IPS DF 19.7 (cell line): ENCODE measurements at places on chromosomes 2 and 18.

- no peak for DNase-seq
Measured at GRCh38 chr2:128003463-128003862, 24.4 kb downstream of the SAP130 start.

- no peak for DNase-seq
Measured at GRCh38 chr18:27094621-27095020, 90.5 kb downstream of the CHST9 start.

- DNase-seq, result no peak
Measured at GRCh38 chr2:1480671-1481076, 67.4 kb downstream of the TPO start.

- no peak for DNase-seq
Measured at GRCh38 chr2:60547841-60548240, 5.6 kb downstream of the BCL11A start.

- DNase-seq, result no peak
Measured at GRCh38 chr2:238259061-238260020, 19.5 kb upstream of the HES6 start.

- DNase-seq, result no peak
Measured at GRCh38 chr2:36423172-36423571, 67.6 kb downstream of the CRIM1 start.

DNA sequence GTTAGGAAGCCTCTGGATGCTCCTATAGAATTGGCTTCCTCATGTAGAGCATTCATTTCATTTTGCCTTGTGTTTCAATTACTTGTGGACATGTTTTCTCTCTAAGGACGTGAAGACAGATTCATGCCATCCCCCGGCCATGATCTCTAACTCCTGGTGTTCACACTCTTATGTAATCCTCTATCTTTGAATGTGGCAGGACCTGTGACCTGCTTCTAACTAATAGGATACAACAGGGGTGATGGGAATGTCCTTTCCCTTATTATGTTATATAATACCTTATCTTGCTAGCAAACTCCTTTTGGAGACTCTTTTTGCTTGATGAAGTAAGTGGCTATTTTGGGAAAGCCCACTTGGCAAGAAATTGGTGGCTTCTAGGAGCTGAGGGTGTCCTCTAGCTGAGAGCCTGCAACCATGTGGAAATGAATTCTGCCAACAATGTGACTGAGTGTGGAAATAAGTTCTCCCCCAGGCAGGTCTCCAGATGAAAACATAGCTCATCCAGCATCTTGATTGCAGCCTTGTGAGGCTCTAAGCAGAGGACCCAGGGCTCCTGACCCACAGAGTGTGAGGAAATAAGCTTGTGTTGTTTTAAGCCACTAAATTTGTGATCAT is 13.8 kb downstream of the DPYSL5 start:
- no peak for DNase-seq

GRCh38 chr2:38533180-38533579 is 69.5 kb downstream of the HNRNPLL start:
- DNase-seq, result no peak

GRCh38 chr18:44909191-44909719 is 228.6 kb downstream of the SETBP1 start:
- no peak for DNase-seq

GRCh38 chr2:197057959-197058358 is 131.5 kb upstream of the PGAP1 start:
- no peak for DNase-seq

DNA sequence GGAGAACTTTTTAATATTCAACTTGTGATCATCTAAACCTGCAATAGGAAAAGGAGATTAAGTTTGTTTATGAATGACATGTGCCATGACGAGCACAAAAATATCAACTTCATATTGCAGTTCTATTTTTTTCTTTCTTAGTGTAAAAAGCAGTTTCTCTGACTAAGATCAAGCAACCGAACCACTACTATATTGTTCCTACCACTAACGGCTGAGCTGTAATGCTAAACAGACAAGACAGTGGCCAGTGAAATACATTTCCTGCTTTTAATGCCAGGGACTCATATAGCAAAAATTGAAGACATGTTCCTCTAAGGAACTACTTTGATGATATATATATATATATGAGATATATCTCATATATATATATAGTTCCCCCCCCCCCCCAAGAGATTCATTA is 1705.6 kb upstream of the TMEFF2 start:
- no peak for DNase-seq

DNA sequence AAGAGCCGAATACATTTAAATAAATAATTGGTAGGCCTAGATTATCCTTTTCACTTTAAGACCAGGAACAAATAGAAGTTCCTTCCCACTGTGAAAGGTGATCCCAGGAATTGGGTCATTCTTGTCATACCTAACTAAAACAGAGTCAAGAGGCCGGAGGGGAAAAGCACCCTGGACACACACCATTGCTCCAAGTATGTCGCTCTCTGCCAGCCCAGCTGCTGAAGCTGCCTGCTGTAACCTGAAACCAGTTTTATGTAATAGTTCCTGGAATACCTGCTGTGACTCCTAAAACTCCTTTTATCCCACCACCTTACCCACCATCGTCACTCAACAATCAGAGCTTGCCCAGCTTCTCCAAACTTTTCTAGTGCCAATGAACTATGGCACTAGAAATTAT is 217.1 kb downstream of the PTPRM start:
- DNase-seq, result no peak

- DNase-seq, result no peak
Measured at GRCh38 chr18:26422472-26423162, 125.7 kb downstream of the KCTD1 start.

DNA sequence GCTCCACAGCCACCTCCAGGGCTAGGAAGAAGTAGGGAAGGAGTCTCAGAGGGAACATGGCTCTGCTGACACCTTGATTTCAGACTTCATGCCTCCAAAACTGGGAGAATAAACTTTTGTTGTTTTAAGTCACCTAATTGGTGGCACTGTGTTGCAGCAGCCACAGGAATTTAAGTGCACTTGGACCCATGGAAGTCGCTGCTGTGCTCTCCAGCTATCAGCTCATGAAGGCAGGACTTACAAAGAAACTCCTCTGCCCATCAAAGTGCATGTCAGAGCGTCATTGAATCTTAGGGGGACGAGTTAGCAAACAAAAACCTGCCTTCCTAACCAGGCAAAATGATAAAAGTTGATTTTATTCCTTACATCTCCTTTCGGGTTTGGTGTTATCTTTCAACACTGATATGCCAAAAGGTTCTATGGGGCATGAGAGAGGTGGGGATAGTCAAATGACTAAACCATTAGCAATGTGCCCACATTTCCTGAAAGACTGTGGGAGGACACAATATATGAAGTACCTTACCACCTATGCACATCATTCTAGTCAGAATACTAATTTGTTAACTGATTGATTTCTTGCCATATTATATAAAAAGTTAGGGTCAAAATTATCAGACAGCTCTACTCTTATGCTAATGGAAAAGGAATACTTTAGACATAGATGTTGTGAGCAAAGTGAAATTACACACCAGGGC is 235.8 kb upstream of the TNP1 start:
- no peak for DNase-seq

DNA sequence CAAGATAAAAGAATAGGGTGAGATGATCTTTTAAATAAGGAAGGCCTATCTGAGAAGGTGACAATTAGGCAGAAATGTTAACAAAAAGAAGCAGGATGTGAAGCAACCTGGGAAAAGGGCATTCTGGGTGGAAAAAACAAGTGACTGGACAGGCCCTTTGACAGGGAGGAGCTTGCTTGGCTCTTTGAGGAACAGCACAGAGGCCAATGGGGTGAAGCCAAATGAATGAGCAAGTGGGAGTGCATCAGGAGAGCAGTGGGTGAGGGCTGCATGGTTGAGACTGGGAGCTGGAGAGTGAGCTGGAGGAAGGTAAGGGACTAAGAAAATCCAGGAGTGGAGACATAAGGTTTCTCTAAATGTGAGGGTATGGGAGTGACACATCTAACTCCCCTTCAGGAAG is 126.9 kb downstream of the TDRD15 start:
- DNase-seq, result no peak

GRCh38 chr2:33130054-33130447 is 183.3 kb downstream of the LTBP1 start:
- no peak for DNase-seq

DNA sequence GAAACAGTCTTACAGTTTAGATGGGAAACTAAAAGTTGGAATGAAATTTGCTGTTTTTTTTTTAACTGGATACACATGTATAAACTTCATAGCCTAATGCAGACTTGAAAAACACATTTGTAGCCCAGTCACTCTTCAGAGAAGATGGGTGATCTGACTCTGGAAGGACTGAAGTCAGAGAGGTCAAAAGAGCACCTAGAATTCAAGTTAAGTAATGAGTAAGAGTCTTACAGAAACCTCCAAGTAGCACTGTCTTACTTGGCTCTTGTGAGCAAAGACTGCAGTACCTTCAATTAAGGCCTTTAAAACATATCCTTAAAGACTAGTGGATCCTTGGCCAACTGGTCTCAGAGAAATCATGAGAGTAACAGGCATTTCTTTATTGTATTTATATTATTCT is 41.9 kb downstream of the TRAPPC8 start:
- DNase-seq, result no peak

- no peak for DNase-seq
Measured at GRCh38 chr2:187617905-187618304, 63.7 kb upstream of the TFPI start.

DNA sequence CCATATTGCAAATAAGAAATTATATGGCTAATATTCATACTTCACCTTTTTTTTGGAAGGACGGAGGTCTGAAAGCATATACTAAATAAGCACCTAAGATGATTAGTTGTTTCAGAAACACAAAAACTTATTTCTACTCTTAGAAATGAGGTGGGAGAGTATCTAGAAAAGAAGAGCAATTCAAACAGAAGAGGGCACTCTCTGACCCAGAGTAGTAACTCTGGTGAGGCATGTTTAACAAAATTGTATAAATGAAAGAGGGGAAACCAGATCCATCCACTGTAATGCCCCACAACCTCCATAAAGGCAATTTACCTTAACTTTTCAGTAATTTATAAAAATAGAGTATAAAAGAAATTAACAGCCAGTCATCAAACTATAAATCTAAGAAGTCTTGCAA is 669.6 kb upstream of the VRK2 start:
- no peak for DNase-seq

DNA sequence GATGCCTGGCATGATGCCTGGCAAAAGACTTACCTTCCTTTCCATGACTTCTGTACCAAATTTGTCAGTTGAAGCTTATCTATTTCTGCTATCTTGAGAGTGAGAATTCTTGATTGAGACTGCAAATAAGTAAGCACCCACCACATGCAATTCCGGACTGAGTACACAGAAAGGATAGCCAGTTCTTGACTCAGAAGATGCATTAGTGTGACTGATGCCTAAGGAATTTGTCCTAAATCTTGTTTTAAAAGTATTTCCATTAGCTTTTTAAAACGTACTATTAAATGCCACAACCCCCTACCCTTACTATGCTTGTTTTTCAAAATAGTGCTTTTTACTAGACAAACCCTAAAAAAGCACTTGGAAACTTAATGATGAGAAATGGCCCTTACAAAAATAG is 545 bp downstream of the MPP4 start:
- no peak for DNase-seq

DNA sequence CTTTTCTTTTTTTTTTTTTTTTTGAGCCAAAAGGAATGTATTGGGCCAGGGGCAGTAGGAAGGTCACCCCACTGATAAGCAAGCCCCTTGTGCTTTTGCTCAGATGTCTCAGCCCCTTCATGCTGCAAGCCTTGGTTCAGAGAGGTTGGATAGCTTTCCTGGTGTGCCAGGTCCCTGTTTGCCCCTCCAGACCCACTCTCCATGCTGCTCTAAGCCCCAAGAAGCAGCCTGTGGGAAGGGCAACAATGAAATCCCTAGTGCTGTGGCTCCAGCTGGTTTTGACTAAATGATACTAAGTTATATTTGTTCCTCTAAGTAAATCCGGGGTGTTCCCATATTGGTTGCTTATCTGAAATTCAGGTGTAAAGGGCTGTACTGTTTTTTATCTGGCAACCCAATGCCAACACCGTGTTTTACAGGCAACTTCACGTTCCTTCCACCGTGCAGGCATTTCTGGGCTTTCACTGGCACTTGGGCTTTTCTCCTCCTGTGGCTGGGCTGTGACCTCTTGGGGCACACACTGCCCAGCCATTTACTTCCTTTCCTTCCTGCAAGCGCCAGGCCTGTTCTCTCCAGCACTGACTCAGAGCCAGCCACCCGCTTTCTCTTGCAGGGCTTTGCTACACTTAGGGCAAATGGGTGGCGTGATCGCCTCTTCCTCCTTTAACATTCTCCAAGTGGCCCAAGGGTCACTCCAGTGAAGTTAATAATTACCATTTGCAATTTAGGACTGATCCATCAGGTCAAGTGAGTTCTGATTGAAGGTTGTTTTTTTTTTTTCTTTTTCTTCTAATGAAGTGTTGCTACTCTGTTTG is 21.6 kb downstream of the MERTK start:
- DNase-seq, result no peak

- no peak for DNase-seq
Measured at GRCh38 chr2:222669353-222669752, 2.1 kb upstream of the MOGAT1 start.

DNA sequence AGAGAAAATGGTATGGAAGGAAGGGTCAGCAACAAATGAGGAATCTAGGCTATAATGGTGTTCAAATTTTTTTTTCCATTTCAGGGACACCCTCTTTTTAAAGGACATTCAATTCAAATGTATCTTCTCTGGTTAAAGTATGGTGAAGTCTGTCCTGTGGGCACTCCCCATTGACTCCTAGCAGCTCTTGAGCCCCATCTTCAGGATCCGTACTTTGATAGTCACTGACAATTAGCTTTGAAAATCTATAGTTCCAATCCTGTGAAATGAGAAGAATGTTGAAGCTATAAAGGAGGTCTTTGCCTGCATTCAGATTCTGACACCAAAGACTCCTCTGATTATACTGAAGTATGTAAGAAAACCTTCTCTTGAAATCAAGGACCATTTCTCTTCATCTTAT is 43.3 kb downstream of the KCNH7 start:
- DNase-seq, result peak; percentile 2

- no peak for DNase-seq
Measured at GRCh38 chr2:158321264-158321663, 135.3 kb downstream of the CCDC148 start.

- DNase-seq, result no peak
Measured at GRCh38 chr2:172299741-172300140, 127.6 kb upstream of the ITGA6 start.

DNA sequence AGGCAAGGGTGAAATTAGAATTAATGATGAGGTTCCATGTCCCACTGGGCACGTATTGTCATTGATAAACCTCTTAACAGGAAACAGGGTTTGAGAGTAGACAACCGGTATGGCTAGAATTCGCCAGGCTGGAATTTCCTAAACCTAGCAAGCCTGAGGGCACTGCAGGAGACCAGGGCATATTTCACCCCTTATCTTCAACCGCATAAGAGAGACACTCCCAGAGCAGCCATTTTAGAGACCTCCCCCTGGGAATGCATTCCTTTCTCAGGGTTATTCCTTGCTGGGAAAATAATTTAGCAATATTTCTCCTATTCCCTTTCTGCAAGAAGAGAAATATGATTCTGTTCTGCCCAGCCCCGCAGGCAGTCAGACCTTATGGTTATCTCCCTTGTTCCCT is 334.6 kb upstream of the LYPD1 start:
- peak; percentile 2 for DNase-seq

- DNase-seq, result no peak
Measured at GRCh38 chr2:127455566-127456493, 37.6 kb downstream of the PROC start.
